ENCODE measurements at places on chromosomes 3 and 15.

GRCh38 chr3:125075738-125076137, 19.9 kb upstream of the HEG1 start:
- no peak for DNase-seq

DNA sequence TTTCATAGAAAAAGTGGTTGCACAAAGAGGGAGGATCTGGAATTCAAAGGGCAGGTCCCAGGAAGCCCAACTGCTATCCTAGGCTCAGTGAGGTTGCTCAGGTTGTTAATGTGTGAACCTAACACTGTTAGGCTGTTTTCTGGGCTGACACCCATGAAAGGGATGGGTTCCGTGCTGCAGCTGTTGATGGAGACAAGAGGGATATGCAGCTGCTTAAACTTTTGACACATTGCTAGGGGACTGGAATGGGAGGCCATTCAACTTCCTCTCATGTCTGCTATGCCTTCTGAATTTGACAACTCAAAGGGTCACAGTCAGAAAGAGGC, 198.0 kb upstream of the NR2E3 start:
- DNase-seq, result no peak

GRCh38 chr3:196568246-196569002, at the start of the genes FBXO45 and WDR53:
Gene FBXO45, plus strand, starts transcription at chr3:196568660. Its CDS starts 325 bp downstream, at chr3:196568985.
Gene WDR53, minus strand, starts transcription at chr3:196568554. Its CDS starts 7,079 bp downstream, at chr3:196561475.
- DNase-seq, result peak; percentile 96

- DNase-seq, result no peak
These were observed 18.4 kb upstream of the OPA1 start for GRCh38 chr3:193574488-193575070.

DNA sequence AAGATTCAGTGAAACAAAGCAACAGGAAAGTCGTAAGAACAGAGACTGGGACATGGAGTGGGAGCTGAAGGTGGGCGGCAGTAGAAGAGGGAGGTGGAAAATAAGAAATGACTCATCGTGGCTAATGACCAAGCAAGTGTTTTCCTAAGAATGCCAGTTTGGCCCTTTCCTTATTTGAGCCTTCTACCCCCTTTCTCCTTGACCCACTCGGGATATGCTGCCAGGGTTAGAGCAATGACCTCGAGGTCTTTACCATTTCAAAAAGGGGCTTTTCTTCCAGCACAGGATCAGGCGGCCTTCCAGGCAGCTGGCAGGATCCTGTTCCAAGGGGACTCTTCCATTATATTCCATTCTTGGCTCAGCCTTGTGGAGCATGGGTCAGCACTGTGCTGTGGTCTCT, 241.1 kb downstream of the RYR3 start:
- DNase-seq, result no peak

Measured in lung microvascular endothelial cell (primary cell).